ENCODE measurements at places on chromosomes 11 and 22.

DNA sequence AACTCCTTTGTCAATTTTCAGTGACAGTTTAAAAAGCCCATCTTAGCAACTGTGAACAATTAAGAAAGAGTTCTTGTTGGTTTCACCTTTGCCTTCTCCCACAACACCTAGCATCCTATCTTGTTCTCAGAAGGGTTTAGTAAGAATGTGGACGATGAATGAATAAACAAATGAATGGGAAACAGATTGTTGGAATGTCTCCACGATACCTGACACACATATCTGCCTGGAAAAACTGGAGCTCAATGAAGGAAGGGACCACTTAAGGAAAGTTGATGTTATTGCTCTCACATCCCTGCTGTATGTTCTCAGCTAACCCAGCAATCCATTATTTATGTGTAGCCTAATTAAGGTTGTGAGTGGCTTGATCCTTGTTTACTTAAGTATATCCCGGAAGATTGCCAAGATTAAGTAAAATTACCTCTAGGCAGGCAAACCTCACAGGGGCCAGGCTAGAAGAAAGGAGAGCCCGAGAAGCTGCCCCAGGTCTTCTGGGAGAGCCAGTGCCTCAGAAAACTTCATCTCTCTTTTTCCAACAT, 286.4 kb downstream of the NXPE2 start:
- no peak for DNase-seq

DNA sequence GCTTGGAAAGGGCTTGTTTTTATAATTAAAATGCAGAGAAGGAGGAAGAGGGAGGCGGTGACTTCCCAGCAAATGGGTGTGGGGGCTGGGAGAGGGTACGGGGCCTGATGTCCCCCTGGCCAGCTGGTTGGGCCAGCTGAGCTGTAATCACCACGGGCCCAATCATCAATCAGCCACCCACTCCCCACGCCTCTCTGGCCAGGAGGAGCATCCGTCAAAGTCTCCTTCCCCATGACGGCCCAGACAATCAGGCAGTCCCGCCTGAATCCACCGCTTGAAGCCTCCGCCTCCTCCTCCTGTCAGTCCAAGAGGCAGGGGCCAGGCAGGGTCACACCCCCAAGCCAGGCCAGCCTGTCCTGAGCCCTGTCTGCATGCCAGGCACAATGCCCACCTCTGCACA, 13.3 kb upstream of the CABP7 start:
- DNase-seq, result no peak

GRCh38 chr22:45928726-45929368, 48.1 kb downstream of the WNT7B start:
- no peak for DNase-seq

DNA sequence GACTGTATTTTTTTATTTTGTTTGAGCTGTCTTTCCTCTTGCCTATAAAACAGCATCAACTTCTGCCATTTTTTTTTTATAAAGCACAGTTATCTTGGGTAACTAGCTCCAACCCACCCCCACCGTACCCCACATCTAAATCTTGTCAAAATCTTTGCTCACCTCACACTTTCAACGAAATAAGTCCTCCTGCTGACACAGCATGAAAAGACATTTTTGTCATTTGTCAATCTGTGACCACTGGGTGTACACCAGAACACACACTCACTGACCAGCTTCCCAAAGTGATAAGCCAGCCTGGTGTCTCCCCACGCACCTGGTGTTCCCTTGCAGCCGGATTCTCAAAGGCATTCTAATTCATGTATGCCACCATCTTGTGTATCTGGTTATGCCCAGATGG, 1.7 kb upstream of the TECTA start:
- no peak for DNase-seq

- DNase-seq, result no peak
Observed at GRCh38 chr11:118226781-118227180, 2.0 kb upstream of the JAML start.

DNA sequence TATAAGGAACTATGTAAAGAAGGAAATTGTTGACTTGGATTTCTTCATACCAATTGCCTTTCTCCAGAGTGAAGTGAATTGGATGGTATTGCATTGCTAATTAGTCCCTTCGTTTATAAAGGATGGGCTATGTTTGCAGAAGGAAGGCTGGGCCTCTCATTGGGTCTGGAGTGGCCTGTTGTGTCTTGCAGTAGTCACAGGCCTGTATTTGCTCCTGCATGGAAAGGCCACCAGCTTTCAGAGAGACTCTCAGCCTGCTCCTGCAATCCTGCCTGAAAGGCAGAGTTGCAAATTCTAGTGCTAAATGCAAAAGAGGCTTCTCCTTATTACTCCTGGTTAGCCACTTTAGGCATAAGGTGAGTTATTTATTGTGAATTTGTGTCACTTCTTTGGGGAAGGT, 103.8 kb downstream of the EXT2 start:
- DNase-seq, result no peak

Measured in HFF-Myc (cell line).